ENCODE measurements at places on chromosomes 12 and 14.

GRCh38 chr12:93199831-93200236 is 177.9 kb upstream of the NUDT4 start:
- DNase-seq = peak; percentile 6

- peak; percentile 35 for DNase-seq
These were observed at the start of gene LYZ for GRCh38 chr12:69348162-69348938. Gene LYZ (plus strand): TSS chr12:69348381. CDS start chr12:69348409, 28 bp downstream.

DNA sequence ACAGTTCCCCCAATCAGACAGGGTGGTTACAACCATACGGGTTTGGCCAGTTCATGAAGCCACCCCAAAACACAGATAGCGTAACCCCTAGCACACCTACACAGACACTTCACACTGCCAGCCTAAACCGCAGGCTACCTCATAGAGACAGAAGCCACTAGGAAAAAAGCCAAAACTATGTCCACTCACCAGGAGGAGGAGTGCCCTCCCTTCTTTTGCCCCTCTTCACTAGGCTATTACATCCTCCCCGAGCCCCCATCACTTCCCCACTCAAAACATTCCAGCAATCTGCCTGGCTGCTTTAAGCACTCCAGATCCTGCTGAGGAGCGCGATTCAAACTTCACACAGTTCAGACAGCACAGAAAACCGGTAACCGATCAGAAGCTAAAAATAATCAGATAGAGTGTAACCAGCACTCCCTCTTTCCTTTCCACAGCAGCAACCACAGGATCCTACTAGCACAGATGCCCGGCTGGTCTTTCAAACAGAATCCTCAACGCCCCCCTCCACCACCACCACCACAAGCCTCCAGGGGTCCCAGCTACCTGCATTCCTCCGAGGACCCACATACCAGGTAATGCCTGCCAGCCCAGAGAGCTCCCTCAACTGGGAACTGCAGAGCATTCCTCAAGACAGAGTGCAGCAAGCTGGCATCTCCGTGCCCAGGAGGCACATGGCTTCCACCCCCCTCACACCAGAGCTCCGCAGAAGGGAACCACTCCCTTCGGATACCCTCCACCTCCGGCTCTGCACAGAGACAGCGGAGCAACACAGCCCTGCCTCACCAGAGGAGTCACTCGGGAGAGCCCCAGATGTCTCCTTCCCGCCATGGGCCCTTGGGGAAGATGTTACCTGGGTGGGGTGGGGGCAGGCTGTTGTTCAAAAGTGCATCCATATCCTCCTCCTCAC is 1.5 kb downstream of the CHD4 start:
- peak; percentile 32 for DNase-seq

- no peak for DNase-seq
These were observed 2.8 kb downstream of the ETFBKMT start for GRCh38 chr12:31662176-31662849.

DNA sequence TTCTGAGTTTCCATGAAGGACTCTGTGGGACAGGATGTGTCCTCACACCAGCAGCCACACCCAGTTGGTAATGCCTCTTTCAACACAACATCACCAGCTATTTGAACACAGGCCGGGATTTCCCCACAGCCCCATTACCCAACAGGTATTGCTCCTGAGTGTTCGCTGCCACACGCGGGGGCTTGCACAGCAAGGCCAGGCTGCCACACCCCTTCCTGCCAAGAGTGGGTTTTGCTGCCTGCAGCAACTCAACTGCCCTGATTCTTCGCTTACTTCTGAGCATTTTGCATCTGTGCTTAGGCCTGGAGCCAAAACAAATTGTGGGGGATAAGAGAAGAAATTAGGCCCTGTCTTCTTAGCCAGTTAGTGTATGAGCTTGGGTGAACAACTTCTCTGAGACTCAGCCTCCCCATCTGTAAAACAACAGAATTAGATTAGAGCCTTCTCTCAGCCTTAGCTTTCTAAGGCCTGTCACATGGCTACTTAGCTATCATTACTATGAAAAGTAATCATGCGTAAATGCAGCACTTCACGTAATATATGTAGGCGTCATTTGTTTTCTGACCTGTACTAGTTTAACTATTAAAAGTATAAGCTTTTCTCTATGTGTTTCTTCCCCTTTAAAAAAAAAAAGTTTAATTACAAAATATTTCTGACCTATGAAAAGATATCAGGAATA is 20.0 kb downstream of the CKAP4 start:
- DNase-seq = peak; percentile 43

- DNase-seq = no peak
These were observed 118.3 kb downstream of the LRRK2 start for GRCh38 chr12:40343124-40343523.

DNA sequence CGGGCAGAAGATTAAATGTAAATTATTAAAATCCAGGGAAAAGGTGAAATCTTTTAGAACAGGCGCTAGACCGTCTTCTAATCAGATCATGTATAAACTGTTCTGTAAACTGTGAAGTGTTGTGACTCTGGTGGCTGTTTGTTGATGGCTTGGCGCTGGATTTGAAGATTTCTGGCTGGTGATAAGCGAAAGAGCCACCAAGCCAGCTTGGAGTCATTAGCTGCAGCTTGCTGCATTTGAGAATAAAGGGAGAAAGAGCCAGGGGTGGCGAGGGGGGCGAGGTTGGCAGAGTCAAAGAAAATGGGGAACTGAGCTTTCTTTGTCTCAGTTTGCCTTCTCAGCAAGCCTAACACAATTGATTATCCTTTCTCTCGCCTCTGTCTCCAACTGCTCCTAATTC is 8.0 kb downstream of the SYNDIG1L start:
- DNase-seq = no peak

- DNase-seq = no peak
These were observed 10.1 kb downstream of the PDE6H start for GRCh38 chr12:14982991-14983390.

DNA sequence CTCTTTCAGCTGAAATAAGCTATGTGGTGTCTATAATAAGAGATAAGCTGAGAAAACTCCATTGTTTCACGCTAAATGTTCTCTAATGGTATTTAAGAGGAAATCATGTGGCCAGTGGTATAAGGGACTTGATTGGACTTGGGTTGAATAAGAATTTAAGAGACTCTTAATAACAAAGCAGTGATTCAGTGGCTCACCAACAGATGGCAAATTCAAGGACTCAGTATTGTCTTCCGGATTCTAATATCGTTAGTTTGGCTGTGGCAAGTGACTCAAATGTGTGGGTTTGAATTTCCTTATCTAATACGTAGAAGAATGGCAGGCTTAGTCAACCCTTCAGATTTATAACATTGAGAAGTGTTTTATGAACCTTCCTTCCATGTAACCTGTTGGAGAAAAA is 49.1 kb upstream of the KCNH3 start:
- DNase-seq = no peak

DNA sequence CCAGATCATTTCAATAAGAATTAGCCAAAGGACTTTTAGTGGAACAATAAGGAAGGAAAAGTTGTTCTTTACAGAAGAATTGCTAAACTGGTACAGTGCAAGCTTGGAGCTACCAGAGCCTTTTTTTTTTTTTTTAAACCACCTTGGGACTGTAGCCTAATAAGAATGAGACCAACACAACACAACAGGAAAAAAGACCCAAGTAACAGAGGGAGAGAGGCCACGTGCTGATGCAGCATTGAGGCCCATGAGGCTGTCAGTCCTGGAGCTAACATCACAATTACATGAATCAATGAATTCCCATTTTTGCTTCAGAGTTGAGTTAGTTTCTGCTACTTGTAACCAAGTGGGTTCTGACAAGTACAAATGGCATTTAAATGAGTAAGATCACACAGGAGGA is 149.0 kb upstream of the EEA1 start:
- peak; percentile 25 for DNase-seq

DNA sequence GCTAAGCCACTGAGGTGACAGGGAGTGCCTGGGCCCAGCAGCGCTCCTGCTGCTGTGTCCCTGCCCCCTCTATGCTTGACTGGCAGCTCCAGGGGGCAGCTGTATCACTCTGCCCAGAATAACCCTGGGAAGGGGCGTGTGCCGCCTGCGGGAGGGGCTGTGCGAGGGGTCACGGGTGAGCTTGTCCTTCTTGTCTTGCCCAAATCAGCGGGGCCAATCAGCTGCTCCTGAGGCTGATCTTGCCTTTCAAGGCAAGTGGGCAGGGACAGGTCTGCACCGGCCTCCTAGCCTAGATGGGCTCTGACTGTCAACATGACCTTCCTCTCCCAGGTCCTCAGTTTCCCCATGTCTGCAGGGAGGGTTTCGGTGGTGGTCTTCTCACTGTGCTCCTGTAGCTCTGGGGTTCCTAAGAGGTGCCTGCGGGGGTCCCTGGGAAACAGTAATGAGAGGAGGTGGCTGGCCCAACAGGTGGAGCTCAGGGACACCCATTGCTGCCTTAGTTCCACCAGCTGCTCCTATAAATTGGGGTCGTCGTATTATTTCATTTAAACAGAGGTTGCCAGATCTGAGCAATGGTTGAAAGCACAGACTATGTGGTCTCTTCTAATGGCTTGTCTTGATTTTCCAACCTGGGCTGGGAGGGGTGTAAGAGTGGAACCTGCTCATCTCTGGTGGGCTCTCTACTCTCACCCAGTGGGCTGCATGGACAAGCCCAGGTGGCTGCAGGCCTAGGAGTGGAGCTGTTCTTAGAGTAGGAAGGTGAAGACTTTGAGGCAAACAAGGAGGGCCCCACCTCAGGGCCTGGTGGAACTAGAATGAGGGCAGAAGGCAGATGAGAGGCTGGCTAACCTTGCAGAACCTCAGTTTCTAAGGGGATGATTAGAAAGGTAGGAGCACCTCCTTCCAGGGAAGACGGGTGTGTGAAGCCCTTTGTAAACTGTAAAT is 11.7 kb downstream of the RTL1 start:
- no peak for DNase-seq

DNA sequence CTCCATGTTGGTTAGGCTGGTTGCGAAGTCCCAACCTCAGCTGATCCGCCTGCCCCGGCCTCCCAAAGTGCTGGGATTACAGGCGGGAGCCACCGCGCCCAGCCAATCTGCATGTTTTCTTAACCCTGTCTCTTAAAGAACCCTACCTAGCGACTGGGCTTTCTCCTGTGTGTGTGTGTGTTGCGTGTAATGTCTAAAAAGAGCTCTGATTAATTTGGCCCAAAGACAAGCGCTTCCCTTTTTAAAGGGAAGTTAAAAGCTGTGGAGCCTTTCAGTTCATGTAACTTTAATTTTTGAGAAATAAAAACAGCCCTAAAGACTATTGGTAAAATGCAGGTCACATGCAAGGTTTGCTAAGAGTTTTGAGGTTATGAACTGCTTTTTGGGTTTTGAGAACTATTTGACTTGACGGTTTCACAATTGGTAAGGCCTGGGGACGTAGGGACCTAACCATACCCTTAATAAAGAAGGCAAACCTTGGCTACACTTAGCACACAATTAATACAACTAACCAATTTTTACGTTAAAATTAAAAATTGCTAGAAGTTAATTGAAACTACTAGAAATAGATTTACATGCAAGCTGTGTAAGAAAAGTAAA is 103.2 kb downstream of the KCNMB4 start:
- DNase-seq = no peak

DNA sequence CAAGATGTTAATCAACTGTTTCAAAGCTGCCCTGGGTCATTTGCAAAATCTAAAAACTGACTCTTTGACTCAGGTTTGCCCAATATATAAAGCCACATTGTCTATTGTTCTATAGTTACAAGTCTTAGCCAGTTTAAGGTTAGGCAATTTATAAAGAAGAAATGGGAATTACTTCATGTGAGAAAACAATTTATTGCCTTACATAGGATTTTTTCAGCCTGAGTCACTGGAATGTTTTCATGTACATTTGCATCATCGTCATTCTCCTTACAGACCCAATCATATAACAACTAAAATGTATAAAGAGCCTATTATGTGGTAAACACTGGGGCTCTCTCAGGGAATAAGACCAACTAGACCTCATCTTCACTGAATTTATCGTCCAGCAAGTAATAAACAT is 100.3 kb upstream of the PLEKHG7 start:
- peak; percentile 41 for DNase-seq

GRCh38 chr12:46153268-46153872 is 115.5 kb downstream of the SLC38A1 start:
- peak; percentile 19 for DNase-seq

DNA sequence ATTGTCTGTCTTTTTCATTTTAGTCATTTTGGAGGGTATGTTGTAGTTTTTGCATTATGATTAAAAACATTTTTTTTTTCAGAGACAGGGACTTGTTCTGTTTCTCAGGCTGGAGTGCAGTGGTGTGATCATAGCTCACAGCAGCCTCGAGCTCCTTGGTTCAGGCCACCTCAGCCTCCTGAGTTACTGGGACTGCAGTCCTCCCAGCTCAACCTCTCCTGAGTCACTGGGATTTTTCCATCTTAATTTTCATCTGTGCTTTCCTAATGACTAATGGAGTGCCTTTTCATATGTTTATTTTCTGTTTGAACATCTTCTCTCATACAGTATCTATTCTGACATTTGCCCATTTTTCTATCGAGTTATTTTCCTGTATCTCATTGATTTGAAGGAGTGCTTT is 52.6 kb downstream of the DYRK2 start:
- peak; percentile 46 for DNase-seq

DNA sequence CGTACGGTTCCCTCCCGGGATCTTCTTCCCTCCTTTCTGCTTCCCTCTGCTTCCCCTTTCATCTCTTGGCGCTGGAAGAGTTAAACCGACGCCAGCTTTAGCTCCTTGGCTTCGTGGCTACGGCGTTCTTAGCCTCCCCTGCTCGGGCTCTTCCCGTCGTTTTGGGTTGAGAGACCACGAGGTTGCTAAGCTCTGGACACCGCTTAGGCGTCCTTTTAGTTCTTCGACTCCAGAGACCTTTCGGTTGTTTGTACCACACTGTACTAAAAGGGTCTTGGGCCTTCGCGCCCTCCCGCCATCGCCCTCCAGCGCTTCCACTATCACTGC is 545 bp downstream of the CPSF2 start:
- peak; percentile 36 for DNase-seq

DNA sequence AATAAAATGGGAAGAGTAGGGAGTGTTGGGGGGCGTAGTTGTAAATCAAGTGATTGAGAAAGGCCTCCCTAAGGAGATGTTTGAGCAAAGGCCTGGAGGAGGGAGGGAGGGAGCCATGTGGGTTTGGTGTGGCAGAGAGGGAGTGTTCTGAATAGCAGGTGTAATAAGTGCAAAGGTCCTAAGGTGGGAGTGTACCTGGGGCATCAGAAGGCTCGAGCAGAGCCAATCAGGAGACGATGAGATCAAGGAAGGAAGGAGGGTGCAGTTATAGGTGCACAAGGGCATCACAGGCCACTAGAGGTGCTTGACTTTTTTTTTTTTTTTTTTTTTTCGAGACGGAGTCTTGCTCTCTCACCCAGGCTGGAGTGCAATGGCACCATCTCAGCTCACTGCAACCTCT is 77.9 kb upstream of the PLXNC1 start:
- no peak for DNase-seq

GRCh38 chr12:39646963-39647362 is 27.4 kb upstream of the ABCD2 start:
- no peak for DNase-seq

- peak; percentile 88 for DNase-seq
These were observed 193.3 kb downstream of the ANO4 start for GRCh38 chr12:100987552-100988521.

DNA sequence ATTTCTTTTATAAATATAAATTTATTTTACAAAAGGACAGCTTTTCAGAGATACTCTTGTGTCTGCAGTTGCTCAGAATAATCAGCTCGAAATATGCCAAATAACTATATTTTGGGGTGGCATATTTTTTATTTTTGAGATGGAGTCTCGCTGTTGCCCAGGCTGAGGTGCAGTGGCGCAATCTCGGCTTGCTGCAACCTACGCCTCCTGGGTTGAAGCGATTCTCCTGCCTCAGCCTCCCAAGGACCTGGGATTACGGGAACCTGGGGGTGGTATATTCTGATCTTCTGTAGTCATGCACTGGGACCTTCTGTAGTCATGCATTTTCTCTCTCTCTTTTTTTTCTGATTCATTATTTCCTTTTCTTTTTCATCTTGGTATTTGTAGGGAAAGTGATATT is 135.0 kb upstream of the AMIGO2 start:
- DNase-seq = no peak

- no peak for DNase-seq
These were observed 29.1 kb downstream of the PLEKHG3 start for GRCh38 chr14:64733321-64733720.

Measured in kidney tubule cell (primary cell).